Transverse colon (tissue), 4 donors: ENCODE measurements at places on chromosomes 2 and 18.

GRCh38 chr2:102442967-102443828 is 20.2 kb downstream of the IL18RAP start:
- no peaks in the 10 kb centered on the region for H3K36me3 ChIP-seq
- H3K4me1 ChIP-seq, result no peaks in the 10 kb centered on the region
- H3K27me3 ChIP-seq, result no peaks in the 10 kb centered on the region
- H3K27ac ChIP-seq, result no peak overlapping the region
- peak; percentile 22 for DNase-seq
- H3K4me3 ChIP-seq, result no peak overlapping the region

DNA sequence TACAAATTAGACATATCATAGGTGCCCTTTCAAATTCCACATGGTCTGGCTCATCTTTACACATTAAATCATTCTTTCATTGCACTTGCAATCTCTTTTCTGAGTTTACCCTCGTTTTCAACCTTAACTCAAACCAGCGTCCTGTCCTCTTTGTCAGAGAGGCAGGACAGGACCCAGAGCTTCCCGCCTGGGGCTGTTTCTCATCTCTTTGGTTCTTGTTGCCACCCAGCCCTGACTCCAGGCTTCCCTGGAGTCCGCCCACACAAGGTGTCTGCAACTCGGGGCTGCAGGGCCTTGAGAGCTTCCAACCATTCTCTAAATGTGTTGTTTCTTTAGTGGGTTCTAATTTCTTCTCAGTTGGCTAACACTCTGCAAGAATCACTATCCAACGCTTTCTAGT is 24.4 kb downstream of the RBMS1 start:
- H3K27me3 ChIP-seq, result no peaks in the 10 kb centered on the region
- no peaks in the 10 kb centered on the region for H3K36me3 ChIP-seq
- no peak for DNase-seq
- no peak overlapping the region for H3K4me3 ChIP-seq
- H3K4me1 ChIP-seq, result peaks cover 17% of the 10 kb centered on the region

GRCh38 chr2:145724311-145724898 is 1204.5 kb upstream of the ZEB2 start:
- H3K4me1 ChIP-seq, result no peaks in the 10 kb centered on the region
- no peak overlapping the region for H3K27ac ChIP-seq
- no peak for DNase-seq
- no peaks in the 10 kb centered on the region for H3K27me3 ChIP-seq
- no peaks in the 10 kb centered on the region for H3K36me3 ChIP-seq
- no peak overlapping the region for H3K4me3 ChIP-seq

GRCh38 chr2:190726255-190726654 is 77.4 kb downstream of the NAB1 start:
- no peak overlapping the region for H3K27ac ChIP-seq
- H3K27me3 ChIP-seq, result no peaks in the 10 kb centered on the region
- H3K4me3 ChIP-seq, result no peak overlapping the region
- DNase-seq, result no peak
- no peaks in the 10 kb centered on the region for H3K36me3 ChIP-seq

DNA sequence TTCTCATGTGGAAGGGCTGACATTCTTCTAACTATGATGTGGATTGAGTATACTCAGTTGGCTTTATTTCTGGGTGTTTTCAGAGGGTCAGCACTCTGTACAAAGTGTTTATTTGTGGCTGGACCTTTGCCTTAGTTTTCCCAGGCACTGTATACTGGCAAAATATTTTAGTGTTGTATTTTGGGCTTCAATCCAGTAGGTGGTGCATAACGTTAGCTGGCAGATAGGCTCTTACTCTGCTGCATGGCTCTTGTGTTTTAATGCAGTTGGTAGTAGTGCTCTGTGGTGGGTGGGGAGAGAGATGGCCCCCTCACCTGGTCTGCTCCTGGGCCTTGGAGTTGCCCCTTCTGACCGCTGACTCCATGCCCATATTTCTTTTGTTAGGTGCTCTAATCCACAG is 75.6 kb upstream of the REG3A start:
- no peak overlapping the region for H3K27ac ChIP-seq
- H3K4me1 ChIP-seq, result no peaks in the 10 kb centered on the region
- H3K36me3 ChIP-seq, result no peaks in the 10 kb centered on the region

DNA sequence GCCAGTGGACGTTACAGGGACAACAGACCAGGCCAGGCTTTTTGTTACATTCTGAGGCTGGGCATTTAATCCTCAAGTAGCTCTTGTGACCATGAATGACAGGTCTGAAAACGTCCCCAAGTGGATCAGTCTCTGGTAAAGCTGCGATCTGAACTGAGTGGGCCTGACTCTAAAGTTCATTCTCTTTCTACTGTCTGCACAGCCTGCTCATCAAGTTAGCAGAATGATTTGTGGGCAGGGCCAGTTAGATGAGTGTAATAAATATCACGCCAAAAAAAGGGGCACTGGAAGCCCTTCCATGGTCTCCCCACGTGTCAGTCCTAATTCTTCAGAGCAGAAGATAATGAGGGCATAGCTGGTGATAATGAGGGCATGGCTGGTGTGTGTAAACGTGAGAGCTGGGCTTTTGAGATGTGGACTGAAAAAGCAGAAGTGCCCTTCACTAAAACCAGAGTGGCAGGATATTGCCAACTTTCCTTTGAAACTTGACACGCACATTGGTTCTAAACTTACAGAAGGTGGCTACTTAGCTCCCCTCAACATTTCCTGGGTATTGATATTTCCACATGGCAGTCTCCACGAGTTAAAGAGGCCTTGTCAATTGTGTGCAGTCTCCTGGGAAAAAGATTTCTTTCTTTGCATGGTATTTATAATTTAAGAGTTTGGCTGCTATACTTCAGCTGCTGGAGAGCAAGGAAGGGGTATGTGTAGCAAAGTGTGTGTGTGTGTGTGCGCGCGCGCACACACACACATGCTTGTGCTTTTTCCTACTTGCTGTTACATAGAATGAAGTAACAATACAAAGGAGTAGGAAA is 72.7 kb upstream of the LYPD6B start:
- H3K36me3 ChIP-seq, result no peaks in the 10 kb centered on the region
- H3K4me1 ChIP-seq, result no peaks in the 10 kb centered on the region
- no peaks in the 10 kb centered on the region for H3K27me3 ChIP-seq
- H3K27ac ChIP-seq, result no peak overlapping the region

DNA sequence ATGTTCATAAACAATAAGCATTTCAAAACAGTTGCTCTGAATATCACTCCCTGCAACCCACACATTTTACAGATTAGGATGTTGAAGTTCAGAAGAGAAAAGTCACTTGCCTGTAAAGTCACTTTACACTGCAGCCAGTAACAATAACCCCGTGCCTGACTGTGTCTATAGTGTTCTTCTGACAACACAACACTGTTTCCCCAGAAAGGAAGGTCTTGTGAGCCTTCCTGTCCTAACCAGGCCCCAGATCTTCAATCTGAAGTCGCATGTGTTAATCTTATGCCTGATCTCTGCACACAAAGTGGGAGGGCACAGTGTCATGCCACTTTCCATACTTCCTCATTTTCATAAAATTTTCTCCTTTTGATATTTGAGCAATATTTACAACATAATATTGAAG is 120.2 kb downstream of the FEZ2 start:
- H3K4me1 ChIP-seq, result peaks cover 20% of the 10 kb centered on the region
- no peaks in the 10 kb centered on the region for H3K36me3 ChIP-seq
- no peak overlapping the region for H3K4me3 ChIP-seq
- peak overlapping the region; percentile 55 for H3K27ac ChIP-seq
- no peaks in the 10 kb centered on the region for H3K27me3 ChIP-seq
- no peak for DNase-seq

GRCh38 chr18:50429207-50429948 is 54.5 kb downstream of the SKA1 start:
- no peak overlapping the region for H3K4me3 ChIP-seq
- no peaks in the 10 kb centered on the region for H3K4me1 ChIP-seq
- no peaks in the 10 kb centered on the region for H3K27me3 ChIP-seq
- H3K36me3 ChIP-seq, result no peaks in the 10 kb centered on the region

GRCh38 chr18:12336171-12336613 is 28.2 kb downstream of the TUBB6 start:
- no peak overlapping the region for H3K4me3 ChIP-seq
- no peak overlapping the region for H3K27ac ChIP-seq
- H3K4me1 ChIP-seq, result no peaks in the 10 kb centered on the region
- no peak for DNase-seq
- H3K36me3 ChIP-seq, result peaks cover 31% of the 10 kb centered on the region

GRCh38 chr18:28407681-28408080 is 230.8 kb upstream of the CDH2 start:
- H3K36me3 ChIP-seq, result no peaks in the 10 kb centered on the region
- no peak for DNase-seq
- no peaks in the 10 kb centered on the region for H3K4me1 ChIP-seq
